ENCODE measurements at places on chromosomes 2 and 18.

DNA sequence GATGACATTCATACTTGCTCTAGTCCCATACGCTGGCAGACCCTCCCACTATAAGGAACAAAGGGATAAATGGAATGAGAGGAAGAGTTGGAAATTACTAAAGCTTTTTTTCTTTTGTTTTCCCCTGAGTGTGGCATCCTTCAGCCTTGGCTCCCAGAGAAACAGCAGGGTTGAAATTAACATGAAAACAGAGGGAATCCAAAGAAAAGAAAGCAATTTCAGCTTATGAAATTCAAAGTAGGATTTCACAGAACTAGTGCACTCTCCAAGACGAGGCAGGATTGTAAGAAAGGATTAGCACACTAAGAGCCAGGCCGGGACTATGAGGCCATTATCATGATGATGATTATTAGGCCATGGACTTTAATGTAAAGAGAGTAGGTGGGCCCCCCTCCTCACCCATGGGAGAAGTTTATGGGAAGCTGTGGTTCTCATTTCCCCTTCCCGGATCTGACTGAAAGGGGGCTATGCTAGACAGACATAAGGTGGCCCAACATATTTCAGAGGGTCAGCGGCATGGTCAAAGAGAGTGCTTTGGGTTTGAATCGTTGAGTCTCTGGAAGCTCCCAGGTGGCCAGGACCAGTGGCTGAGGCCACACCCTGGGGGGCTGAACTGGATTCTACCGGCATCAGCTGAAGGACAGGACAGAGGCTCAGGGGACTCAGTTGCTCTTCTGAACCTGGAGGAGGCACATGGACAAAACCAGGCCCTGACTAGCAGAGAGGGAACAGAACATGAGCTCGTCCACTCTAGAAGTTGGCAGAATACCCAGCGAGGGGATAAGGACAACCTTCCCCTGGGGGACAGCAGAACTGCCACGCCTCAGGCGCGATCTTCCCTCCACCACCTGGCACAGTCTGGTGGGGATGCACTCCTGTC lies 100.1 kb upstream of the ARL4C start:
- no peak for DNase-seq

- DNase-seq, result no peak
Measured at GRCh38 chr18:24913507-24914170, 438.3 kb downstream of the ZNF521 start.

GRCh38 chr18:51867767-51868166 lies 472.2 kb upstream of the DCC start:
- DNase-seq, result no peak

- DNase-seq, result no peak
Measured at GRCh38 chr2:85537600-85538506, 1.1 kb upstream of the MAT2A start.
